ENCODE measurements at places on chromosomes 11 and 22.
A peak's percentile ranks its signal among the peaks of the same experiment; 100 is the strongest.

DNA sequence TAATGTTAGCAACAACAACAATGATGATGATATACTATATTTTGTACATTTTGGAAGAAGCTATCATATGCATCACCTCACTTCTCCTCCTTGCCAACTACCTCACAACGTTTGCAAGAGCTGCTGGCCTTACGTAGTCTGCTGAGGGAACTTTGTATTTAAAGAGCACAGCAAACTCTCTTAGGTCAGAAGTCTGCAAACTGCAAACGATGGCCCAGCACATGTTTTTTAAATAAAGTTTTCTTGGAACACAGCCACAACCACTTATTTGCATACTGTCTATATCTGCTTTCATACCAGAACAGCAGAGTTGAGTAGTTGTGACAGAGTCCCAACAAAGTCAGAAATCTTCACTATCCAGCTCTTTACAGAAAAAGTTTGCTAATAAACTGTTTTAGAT is 261.7 kb downstream of the TENM4 start:
- H3K27me3 ChIP-seq = peaks cover 16% of the 10 kb centered on the region
- no peak overlapping the region for H3K27ac ChIP-seq
- peaks cover 8% of the 10 kb centered on the region for H3K4me1 ChIP-seq
- H3K36me3 ChIP-seq = no peaks in the 10 kb centered on the region
- H3K4me3 ChIP-seq = no peak overlapping the region
- no peak for DNase-seq

DNA sequence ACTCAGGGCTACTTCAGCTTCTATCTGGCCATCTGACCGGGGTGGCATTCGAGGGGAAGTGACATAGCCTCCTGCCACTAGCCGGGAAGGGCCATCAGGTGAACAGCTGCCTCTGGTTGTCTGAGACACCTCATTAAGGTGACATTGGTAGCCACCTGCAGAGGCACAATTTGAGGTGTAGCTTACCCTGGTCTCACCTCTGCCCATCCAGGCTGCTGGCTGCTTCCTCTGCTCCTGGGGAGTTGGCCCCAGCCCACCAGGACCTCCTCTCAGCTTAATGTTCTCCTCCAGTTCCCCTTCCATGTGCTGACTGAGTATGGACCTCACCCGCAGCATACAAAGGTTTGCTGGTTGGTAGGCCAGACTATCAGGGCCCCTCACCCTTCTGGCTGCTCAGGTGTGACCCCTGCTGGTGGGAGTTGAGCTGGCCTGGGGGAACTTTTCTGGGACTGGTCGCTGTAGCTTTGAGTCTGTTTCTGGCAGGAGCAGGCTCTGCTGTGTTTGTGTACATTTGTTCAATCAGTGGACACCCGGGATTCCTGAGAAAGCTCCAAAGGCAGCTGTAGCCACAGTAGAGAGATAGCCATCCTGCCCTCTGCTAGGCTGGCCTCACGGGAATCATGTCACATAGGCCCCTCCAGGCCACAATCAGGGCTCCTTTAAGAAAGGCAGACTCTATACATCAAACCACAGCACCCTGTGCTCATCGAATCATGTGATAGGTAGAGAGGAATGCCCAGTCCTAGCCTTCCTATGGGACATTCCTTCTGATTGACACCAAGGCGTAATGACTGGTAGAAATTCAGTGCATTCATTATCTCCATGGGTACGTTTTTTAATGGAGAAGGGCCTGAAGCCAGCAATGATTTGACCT is 295.1 kb upstream of the PLET1 start:
- H3K4me1 ChIP-seq = peaks cover 12% of the 10 kb centered on the region
- H3K4me3 ChIP-seq = no peak overlapping the region
- no peaks in the 10 kb centered on the region for H3K36me3 ChIP-seq
- H3K27me3 ChIP-seq = no peaks in the 10 kb centered on the region

GRCh38 chr11:803770-804598 is 1.0 kb downstream of the PIDD1 start:
- H3K4me1 ChIP-seq = peaks cover 21% of the 10 kb centered on the region
- DNase-seq = no peak
- H3K27ac ChIP-seq = no peak overlapping the region
- H3K36me3 ChIP-seq = no peaks in the 10 kb centered on the region
- H3K4me3 ChIP-seq = peak overlapping the region; percentile 73

DNA sequence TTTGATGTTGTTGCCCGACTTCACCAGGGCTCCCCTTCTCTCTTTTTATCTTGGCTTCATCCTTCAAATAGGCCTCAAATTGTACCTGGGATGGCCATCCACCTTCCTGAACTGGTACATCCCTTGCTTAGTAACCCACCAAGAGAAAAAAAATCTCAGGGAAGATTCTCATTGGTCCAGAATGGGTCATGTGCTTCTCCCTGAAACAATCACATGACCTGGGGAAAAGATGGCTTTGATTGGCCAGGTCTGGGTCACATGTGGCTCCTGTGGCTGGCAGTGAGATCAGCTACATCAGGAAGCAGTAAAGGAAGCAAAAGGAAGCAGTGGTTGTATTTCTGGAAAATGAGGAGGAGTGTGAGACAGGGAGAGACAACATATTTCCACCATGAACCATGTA is 540.2 kb downstream of the MIAT start:
- H3K27ac ChIP-seq = no peak overlapping the region
- H3K4me3 ChIP-seq = no peak overlapping the region
- no peak for DNase-seq
- no peaks in the 10 kb centered on the region for H3K27me3 ChIP-seq

Measured in WTC11 (cell line).